Activated T-helper 1 cell treated with anti-CD3 and anti-CD28 coated beads, Interleukin-12 subunit alpha, Interleukin-12 subunit beta, Interleukin-2, Interleukin-4 antibody, amounts not matched to agents 30 ng/mL and 10 ng/mL and 1 ng/mL, durations not matched to agents 14 hours and 24 hours and 36 hours (primary cell): ENCODE measurements at places on chromosomes 2 and 18. TPM values are rescaled to one million over a fixed set of nuclear protein-coding genes. Genes with fewer than 3 reads are reported as not detected.

DNA sequence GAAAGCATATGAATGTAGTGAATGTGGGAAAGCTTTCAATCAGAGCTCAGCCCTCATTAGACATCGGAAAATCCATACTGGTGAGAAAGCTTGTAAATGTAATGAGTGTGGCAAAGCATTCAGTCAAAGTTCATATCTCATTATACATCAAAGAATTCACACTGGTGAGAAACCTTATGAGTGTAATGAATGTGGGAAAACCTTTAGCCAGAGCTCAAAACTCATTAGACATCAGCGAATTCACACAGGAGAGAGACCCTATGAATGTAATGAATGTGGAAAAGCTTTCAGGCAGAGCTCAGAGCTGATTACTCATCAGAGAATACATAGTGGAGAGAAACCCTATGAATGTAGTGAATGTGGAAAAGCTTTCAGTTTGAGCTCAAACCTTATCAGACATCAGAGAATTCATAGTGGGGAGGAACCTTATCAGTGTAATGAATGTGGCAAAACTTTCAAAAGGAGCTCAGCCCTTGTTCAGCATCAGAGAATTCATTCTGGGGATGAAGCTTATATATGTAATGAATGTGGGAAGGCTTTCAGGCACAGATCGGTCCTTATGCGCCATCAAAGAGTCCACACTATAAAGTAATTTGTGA lies 5.0 kb downstream of the ZNF397 start:
- H3K27ac ChIP-seq: no peak overlapping the region
- DNase-seq: no peak
- H3K4me1 ChIP-seq: peaks cover 12% of the 10 kb centered on the region
- H3K36me3 ChIP-seq: peaks cover 79% of the 10 kb centered on the region

DNA sequence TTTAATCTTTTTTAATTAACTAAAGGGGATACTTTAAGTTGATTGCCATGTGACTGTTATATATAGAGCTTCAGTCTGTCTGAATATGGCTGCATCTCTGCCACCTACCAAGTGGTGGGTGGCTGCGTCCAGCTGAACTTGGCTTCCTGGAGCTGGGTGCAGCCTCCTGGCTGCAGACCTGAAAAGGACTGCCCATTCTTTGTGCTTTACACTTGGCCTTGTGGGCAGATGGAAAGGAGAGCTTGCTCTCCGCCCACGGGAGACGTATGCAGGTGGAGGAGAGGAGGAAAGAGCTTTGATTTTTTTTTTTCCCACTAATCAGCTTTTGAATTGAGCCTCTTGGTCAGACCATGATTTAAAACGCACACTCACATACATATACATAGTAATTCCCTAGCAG lies 34.7 kb downstream of the NCK2 start:
- H3K4me3 ChIP-seq: no peak overlapping the region
- H3K27ac ChIP-seq: peak overlapping the region; percentile 35
- H3K4me1 ChIP-seq: peaks cover 90% of the 10 kb centered on the region
- no peak for DNase-seq
- H3K27me3 ChIP-seq: no peaks in the 10 kb centered on the region
- H3K36me3 ChIP-seq: peaks cover 17% of the 10 kb centered on the region

DNA sequence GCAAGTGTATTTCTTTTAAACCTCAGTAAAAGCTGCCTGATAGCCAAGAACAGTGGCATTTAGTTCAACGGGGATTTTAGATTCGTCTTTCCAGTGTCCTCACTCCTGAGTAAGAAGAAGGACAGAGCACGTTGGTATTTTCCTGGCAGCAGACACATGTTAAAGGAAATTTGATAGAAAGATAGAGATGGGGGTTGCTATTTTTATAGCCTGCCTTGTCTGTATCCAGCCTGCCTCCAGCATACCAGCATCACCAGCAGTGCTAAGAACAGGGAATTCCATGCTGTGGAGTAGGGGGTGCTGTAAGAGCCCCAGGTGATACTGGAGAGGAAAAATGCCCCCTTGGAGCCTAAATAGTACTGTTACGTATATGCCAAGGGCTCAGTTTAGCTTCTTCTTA lies 1.1 kb upstream of the SMYD1 start:
- H3K27ac ChIP-seq: no peak overlapping the region
- no peaks in the 10 kb centered on the region for H3K4me1 ChIP-seq
- no peaks in the 10 kb centered on the region for H3K36me3 ChIP-seq
- no peak overlapping the region for H3K4me3 ChIP-seq
- no peak for DNase-seq
- H3K27me3 ChIP-seq: peaks cover 2% of the 10 kb centered on the region

Gene SRD5A2
- not detected in 2 replicates for total RNA-seq

Gene CRYBA2
- total RNA-seq: 0.36 TPM in 1 of 2 replicates, not detected in the other

Gene SLC1A4
- 14.4 and 15.1 TPM in 2 replicates for total RNA-seq
